CD4-positive, alpha-beta T cell (primary cell): ENCODE measurements at places on chromosomes 11 and 22.

DNA sequence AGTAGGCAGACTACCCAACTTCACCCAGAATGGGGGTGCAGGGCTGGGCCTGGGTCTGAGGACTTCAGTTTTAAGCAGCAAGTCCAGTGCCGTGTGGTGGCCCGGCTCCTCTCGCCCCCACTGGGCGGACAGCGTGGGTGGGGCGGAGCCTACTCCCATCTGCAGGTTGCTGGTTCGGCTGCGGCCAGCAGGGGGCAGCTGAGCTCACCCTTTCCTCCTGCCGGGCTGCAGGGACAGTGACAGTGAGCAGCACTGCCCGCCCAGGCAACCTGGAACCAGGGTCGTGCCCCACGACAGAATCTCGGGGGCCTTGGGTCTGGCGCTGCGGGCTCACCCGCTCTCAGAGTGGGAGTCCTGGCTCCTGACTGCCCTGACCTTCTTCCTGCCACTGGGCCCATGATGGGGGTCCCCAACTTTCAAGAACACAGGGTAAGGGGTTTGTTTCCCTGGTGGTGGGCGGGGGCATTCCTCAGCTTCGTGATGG, 6.2 kb upstream of the NEAT1 start:
- DNase-seq, result peak; percentile 91

DNA sequence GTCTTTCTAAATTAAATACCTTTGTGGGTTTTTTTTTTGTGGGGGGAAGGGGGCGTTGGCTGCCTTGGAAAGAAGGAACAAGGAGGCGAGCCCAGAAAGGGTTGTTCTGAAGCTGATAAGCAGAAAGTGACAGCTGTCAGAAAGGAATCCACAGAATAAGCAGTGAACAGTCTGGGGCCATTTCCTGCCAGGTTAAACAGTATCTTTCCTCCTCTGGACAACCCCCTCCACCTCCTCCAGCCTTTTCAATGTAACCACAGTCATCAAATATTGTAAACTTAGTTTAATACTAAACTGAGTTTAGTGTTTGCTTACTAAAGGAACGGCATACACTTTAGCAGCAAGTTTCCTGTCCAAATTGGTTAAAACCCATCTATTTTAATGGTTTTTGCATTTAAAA, 271.2 kb upstream of the SYN3 start:
- no peak for DNase-seq

DNA sequence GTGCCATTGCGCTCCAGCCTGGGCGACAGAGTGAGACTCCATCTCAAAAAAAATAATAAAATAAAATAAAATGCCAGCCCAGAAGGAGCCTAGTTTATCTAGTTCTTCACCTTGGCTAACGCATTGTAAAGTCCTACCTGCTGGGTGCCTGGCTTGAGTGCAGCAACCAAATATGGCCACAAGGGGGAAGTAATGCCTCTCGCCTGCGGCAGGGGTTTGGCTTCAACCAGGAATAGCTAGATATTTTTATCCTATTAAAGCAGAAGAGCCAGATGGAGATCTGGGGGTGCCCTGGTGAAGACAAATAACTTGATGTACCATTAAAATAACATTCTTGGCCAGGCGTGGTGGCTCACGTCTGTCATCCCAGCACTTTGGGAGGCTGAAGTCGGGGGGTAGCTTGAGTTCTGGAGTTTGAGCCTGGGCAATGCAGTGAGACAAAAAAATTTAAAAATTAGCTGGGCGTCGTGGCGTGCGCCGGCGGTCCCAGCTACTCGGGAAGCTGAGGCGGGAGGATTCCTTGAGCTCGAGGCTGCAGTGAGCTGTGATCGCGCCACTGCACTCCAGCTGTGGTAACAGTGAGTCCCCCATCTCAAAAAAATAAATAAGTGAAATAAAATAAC, 20.6 kb upstream of the PLEKHB1 start:
- peak; percentile 84 for DNase-seq

DNA sequence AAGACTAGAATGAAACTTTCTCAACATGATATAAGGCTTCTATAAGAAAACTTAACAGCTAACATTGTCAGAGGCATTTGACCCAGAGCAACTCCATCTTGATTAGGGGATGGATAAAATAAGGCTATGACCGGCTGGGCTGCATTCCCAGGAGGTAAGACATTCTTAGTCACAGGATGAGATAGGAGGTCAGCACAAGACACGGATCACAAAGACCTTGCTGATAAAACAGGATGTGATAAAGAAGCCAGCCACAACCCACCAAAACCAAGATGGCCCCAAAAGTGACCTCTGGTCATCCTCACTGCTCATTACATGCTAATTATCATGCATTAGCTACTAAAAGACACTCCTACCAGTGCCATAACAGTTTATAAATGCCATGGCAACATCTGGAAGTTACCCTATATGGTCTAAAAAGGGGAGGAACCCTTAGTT, 135.2 kb downstream of the TTC28 start:
- DNase-seq, result no peak

DNA sequence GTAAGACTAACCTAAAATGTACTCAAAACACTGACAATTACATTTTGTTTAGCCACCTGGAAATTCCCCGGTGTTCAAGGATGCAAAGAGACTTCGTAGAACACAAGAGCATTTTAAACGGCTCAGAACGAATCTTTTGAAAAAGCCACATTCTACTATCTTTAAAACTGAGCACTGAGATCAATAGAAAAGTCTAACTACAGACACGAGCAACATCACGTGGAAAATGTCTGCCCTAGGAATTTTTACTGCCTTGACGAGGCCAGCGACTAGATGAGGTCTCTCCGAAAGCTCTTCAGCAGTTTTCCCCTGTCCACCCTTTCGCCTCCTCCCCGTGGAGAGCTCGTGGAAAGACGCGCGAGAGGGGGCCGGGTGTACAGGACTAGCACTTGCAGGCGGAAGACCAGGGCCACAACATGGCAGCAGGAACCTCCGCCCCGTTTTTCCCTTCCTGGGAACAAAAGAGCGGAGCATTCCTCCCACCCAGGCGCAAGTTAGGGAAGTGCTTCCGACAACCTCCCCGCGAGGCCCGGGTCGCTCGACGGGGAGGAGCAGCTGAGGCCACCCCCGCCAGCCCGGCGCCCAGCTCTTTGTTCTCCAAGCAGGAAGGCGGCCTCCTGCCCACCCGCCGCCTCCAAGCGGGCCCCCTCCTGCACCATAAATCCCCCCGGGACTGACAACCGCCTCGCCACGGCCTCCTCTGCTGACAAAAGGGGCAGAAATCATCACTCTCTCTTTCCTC, 1.1 kb downstream of the EIF4G2 start:
- peak; percentile 10 for DNase-seq

GRCh38 chr11:32113200-32113919, 22.5 kb downstream of the RCN1 start:
- DNase-seq, result no peak

GRCh38 chr11:19772480-19772879, 59.8 kb downstream of the NAV2 start:
- DNase-seq, result no peak

GRCh38 chr11:74085542-74085892, 76.6 kb upstream of the UCP3 start:
- DNase-seq, result no peak

- DNase-seq, result no peak
These were observed 205.1 kb downstream of the SNX19 start for GRCh38 chr11:130711193-130711592.

DNA sequence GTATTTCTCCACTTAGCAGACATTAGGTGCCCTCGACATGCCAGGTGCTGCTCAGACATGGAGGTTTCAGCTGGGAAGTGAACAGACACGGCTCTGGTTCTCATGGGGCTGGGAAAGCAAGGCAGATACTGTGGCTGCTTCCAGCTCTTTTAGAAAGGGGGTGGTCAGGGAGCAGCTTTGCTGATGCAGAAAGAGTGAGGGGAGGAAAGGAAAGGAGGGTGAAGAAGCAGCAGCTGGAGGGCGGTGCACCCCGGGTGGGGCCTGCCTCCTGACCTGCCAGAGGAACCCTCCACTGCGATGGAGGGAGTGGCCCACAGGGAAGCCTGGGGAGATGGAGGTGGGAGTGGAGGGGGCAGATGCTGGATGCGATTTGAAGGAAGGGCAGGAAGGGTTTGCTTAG, 76.8 kb downstream of the MORC2 start:
- DNase-seq, result no peak

GRCh38 chr11:95682552-95682951, 107.0 kb downstream of the FAM76B start:
- DNase-seq, result peak; percentile 30

GRCh38 chr11:23502826-23503225, 642.6 kb upstream of the CCDC179 start:
- no peak for DNase-seq

GRCh38 chr11:74388678-74389327, 9.4 kb downstream of the PGM2L1 start:
- DNase-seq, result peak; percentile 83

- DNase-seq, result no peak
These were observed at the start of gene OR52A1 for GRCh38 chr11:5154657-5155056. TSS of gene OR52A1 (minus strand) at chr11:5154757. CDS start at chr11:5152369, 2,388 bp downstream.

DNA sequence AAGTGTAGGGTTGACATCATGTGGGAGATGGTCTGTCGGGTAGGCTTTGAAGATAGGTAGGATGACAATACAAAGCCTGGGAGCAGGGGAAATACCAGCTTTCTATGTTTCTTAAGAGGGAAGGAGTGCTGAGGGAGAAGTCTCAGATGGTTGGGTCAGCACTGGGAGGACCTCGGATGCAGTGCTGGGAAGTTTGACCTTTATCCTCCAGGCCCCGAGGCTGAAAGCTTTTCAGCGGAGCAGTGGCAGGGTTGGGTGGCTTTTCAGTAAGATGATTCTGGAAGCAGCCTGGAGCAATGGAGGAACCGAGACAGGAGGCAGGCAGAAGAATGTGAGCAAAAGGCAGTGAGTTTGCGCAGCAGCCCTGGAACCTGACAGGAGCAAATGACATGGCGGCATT, 43.5 kb upstream of the MYO18B start:
- no peak for DNase-seq

- DNase-seq, result no peak
These were observed 209.3 kb downstream of the TBC1D22A start for GRCh38 chr22:46971764-46972125.

- no peak for DNase-seq
These were observed 2.4 kb upstream of the PRPF19 start for GRCh38 chr11:60908803-60909202.

GRCh38 chr22:31680861-31681341, 18.9 kb upstream of the PISD start:
- no peak for DNase-seq

GRCh38 chr11:94272738-94273313, 31.6 kb upstream of the IZUMO1R start:
- no peak for DNase-seq

DNA sequence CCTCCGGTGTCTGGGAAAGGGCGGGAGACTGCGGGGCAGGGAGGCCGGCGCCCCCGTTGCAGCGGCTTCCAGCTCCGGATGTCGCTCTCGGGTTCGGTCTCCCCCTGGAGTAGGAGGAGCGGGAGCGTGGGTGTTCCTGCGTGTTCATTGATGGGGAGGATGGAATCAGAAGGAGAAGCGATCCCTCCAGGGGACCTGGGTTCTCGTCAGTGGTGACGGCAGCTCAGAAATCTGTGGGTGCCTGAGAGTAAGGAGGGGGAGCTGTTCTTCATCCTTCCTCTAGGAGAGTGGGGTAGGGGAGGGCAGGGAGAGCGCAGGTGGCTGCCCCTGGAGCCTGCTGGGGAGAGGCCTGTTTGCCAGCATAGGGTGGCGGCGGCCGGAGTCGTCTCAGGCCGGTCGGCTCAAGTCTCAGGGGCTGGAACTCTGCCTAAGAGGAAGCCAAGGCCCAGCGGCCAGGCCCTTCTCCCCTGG, 1.1 kb downstream of the UBASH3B start:
- DNase-seq, result peak; percentile 24

- DNase-seq, result no peak
These were observed 228.9 kb downstream of the CTTN start for GRCh38 chr11:70627219-70627618.

DNA sequence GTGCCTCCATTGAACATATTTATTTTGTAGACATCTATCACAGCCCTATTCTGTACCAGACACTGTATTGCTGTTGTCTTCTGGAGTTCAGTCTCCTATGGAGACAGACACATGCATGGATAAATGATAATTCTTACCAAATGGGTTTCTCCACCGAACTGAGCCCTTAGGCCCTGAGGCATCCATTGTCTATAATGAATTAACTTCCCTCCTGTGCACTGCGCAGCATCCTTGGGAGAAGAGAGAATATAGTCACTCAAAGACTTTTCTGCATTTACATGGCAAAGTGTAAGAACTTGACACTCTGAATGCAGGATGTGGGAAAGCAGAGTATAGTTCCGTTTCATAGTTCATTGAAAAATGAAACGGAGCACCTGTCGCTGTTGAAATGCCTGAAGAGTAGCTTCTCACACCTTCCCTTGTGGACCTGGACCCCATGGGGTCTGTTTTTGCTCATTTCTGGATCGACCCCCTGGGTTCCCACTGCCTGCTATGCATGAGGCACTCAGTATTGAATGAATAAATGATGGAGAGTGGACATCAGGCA, 6.2 kb downstream of the ZNRF3 start:
- DNase-seq, result no peak

DNA sequence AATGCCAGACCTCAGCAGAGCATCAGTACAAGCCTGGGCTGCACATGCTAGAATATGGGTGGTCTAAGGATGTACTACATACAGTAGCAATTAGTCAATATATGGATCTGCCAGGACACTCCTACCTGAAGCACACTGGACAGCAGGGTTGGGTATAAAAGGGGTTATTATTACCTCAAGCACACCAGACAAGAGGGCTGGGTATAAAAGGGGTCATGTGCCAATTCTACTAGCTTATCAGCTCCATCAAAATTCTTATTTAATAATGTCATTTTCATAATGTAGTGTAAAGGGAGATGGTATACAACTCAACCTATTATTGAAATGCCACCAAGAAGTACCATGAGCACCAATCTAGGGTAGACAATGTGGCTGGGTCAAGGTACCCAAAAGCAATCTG, 44.7 kb upstream of the PRODH start:
- no peak for DNase-seq

- DNase-seq, result no peak
These were observed 48.5 kb upstream of the PPP2R1B start for GRCh38 chr11:111814557-111815320.

DNA sequence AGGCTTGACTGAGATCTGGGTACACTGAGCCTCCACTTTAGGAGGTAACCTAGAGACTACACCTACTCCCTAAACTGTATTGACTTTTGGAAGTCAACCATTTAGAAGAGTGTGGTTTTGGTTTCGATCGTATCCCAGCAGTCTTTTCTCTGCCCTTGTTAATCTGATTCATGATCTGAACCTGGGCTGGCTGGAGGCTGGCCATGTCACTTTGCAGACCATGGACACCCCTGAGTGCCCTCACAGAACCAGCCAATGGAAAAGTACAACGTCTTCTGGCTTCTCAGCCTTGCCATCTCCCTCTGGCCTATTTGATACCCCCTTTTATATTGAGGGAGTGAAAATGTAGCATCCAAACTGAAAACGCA, 10.8 kb downstream of the EHF start:
- no peak for DNase-seq

GRCh38 chr11:122317305-122317704, 201.3 kb upstream of the BLID start:
- DNase-seq, result no peak

- no peak for DNase-seq
These were observed 1.2 kb upstream of the MPPED2 start for GRCh38 chr11:30587269-30587812.

- DNase-seq, result no peak
These were observed 214.5 kb upstream of the UBASH3B start for GRCh38 chr11:122440811-122441665.
